ENCODE measurements at places on chromosomes 11 and 22.

DNA sequence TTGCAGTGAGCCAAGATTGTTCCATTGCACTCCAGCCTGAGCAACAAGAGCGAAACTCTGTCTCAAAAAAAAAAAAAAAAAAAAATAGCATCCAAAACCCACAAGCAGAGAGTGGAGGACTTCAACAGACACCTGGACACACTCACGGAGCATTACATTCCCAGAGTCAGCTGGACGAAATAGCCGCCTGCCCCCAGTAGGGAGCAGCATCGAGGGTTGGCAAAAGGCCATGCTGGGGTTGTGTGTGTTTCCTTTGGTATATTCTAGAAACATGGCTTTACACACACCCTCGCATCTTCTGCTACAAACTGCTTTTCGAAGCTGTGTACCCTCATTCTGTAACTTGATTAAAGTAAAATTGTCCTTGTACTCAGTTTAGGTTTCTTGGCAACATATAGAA lies 5.3 kb downstream of the ADA2 start:
- DNase-seq: peak; percentile 21

DNA sequence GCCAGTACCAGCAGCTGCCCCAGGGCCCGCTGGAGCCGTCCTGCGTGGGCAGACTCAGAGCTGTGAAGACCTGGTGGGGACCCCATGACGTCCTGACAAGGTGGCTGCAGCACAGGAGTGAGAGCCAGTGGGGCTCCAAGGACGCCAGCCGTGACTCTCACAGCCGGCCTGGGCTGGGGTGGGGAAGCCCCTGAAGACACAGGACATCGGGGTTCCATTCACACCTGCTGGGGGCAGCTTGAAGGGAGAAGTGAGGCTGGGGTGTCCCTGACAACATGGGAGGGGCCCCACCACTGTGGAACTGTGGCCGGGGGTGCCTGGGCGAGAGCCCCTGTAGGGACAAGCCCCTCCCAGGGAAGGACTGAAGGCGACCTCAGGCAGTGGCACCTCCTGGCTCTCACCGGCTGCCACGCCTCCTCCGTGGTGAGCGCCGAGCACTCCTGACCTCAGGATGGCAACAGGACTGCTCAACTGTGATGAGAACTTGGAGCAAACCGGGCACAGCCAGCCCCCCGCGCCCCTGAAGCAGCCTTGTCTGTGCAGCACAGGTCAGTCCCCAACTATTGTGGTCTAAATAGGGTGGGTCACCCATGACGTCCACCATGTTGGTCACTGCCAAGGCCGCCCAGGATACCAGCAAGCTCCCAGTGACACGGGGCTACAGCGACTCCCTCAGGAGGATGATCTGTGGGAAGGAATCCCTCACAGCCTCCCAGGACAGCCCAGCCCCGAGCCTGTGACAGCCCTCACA lies 22.7 kb upstream of the IL17REL start:
- DNase-seq: no peak

DNA sequence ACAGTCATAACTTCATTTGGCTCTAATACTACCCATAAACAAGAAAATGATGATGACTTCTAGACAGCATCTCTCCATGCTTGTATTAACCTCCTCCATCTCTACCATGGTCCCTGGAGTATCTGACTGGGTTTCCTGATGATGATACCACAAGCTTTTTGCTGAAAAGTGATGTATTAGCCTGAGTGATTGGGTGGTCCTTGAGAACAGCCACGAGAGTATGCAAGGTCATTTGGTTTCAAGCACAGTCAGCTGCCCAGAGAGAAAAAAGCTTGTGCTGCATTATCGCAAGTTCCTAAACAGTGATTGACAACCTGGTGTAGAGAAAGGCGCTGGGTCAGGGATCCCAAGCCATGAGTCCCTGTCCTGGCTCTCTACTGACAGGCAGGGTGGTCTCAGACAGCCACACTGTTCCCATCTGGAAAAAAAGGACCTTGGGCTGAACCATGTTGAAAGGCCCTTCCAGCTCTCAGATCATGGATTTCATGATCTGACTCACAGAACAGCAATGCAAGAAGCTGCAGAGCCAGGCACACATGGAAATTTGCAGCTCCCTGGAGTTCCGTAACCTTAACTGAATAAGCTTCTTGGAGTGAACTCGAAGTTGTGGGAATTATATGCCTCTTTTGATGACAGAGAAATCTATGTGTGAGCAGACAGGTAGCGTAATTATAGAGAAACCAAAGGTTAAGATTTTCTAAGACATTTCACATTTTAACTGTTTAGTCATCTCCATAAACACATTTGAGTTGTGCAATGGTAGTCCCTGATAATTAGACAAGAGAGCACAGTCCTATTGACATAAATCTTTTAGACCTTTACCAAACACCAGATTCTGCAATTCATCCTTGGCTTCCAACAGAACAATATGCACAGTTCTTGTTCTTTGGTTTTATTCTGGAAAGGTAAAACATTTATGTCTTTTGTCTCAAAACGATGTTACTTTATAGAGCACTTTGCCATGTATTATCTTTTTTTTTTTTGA lies 54.1 kb upstream of the UBASH3B start:
- peak; percentile 40 for DNase-seq

DNA sequence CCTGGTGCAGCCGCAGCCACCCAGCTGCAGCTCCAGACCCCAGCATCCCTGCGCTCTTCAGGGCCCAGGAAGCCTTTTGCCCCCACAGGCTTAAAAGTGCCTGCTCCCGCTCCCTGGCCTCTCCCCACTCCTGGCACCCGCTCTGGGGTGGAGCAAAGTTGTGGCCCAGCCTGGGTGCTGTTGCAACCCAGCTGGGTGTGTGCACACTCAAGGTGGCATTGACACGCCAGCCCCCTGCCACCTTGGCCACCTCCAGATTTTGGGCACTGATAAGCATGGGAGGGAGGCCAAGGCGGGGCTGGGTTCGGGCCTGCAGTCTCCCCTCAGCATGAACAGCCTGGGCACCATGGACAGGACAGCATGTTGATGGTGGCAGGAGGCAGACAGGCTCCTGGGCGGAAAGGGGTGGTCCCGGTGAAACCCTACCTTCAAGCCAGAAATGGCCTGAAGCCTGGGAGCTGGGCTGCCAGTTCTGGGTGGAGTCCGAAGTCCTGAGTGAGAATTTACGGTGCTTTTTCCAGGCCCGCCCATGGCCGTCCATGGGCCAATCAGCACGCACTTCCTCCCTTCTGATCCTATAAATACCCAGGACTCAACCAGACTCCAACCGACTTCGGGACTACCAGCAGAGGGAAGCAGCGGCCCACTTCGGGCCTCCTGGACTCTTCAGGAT lies 23.6 kb upstream of the RNASEH2C start:
- DNase-seq: peak; percentile 82

GRCh38 chr11:69172674-69173073 lies 16.9 kb downstream of the SMIM38 start:
- no peak for DNase-seq
